ENCODE measurements at places on chromosomes 4 and X.

DNA sequence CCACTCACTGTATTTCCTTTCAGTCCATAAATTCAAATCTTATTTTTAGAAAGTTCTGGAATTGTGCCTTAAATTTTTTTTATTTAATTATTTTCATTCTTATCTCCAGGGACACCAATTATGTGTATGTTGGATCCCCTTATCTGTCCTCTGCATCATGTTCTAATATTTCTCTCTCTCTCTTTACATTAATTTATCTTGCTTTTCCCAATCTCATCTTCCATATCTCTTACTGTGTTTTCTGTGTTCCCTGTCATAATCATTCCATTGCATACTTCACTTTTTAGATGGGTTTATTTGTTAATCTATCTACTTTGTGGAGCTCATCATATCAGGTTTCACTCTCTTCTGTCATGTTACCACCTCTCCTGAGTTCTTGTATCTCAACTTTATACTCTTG is 37.4 kb downstream of the PPP2R2C start:
- no peak for DNase-seq

DNA sequence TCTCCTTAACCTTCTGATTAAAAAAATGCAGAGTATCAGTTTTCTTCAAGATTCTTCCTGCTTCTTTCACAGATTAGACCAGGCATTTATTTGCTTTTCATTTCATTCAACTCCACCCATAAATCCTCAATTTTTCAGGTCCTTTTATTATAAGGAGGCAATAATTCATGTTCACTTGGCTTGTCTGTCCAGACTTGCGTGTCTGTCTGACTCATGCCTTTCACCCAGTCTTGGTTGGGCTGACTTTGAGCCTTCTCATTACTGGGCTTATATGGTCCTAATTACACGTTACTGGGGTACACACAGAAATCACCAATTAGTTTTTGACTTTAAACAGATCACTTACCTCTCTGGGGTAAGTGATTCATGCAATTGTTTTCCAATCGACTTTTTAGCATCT is 48.8 kb upstream of the GALNT7 start:
- DNase-seq: no peak

GRCh38 chr4:139789096-139789654 is 123.6 kb downstream of the MGST2 start:
- no peak for DNase-seq

DNA sequence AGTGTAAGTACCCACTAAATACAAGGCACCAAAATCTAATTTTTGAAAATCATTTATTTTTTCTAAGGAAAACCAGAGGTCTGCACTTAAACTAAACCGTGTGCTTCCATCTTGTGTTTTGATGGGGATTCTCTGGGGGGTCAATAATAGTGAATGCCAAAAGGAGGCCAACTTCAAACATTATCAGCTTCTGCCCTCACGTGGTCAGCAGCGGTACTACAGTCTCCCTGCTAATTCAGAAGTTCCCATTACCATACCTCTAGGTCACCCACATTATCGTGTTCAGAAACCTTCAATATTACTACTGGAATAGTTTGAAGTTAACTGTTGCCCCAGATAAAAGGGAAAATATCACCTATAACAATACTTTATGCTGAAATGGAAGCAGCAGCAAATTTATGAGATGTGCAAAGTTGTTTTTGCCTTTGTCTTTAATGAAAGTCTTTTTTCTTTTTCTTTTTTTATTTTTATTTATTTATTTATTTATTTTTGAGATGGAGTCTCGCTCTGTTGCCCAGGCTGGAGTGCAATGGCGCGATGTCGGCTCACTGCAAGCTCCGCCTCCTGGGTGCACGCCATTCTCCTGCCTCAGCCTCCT is 17.3 kb downstream of the CTPS2 start:
- peak; percentile 67 for DNase-seq

- DNase-seq: no peak
These were observed 530.3 kb upstream of the PRKX start for GRCh38 chrX:4243759-4244158.
